Fibroblast of mammary gland (primary cell): ENCODE measurements at places on chromosomes 3 and 15.

- no peak for DNase-seq
Observed at GRCh38 chr3:81217101-81217500, 544.3 kb downstream of the GBE1 start.

GRCh38 chr3:24722087-24722486, 227.4 kb upstream of the THRB start:
- DNase-seq: no peak

DNA sequence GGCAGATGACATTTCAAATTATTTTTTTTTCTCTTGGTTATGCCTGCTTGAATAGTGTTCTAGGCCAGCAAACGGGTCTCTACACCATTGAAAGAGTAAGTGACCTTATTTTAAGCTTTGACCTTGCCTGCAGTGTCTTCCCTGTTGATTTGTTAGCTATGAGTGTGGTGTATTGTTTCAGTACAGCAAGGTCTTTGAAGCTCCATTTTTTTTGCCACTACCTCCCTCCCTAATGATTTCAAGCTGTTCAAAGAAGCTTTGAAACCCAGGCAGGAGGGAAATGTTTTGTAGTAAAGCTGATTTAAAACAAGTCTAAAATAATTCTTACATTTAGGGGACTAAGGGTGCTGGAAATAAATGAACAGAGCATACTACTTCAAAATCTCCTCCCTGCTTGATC, 1249.8 kb downstream of the ROBO1 start:
- no peak for DNase-seq

GRCh38 chr15:70046679-70047369, 50.9 kb downstream of the TLE3 start:
- peak; percentile 28 for DNase-seq

GRCh38 chr3:99866261-99866761, 48.6 kb downstream of the CMSS1 start:
- DNase-seq: peak; percentile 89

GRCh38 chr3:61684386-61684785, 123.0 kb downstream of the PTPRG start:
- DNase-seq: peak; percentile 10

DNA sequence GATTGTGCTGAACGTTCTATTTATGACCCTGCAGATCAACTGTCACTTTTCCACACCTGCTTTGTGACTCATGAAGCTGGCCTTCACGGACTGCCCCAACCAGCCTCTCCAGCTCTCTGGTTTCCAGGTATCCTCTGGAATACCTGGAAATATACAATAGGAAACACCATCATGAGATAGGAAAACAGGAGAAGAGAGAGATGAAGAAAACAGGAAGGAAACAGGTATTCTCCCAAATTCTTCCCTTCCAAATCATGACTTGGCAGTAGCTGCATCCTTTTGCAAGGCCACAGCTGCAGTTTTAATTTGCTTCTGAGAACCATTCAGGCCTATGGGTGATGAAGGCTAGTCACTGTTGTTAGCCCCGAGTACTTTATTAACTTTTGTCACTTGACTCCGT, 909.1 kb downstream of the EPHA3 start:
- DNase-seq: peak; percentile 12

DNA sequence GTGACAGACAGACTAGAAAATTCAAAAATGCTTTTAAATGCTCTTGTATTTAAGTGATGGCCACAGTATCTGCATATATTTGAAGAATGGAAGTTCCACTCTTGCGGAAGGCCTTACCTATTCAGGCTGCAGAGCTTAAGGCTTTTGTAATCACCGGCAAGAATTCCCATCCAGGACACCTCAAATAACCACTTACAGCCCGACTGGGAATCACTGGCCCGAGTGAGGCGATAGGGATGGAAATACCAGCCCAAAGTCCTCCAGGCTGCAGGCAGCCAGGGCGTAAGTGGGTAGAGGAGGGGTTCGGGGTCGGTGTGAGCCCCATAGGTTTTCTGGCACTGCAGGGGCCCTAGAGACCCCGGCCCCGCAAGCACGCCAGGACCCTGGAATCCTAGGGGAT, 9.5 kb downstream of the CMTM7 start:
- DNase-seq: no peak

GRCh38 chr3:193662757-193663322, 69.8 kb downstream of the OPA1 start:
- no peak for DNase-seq

DNA sequence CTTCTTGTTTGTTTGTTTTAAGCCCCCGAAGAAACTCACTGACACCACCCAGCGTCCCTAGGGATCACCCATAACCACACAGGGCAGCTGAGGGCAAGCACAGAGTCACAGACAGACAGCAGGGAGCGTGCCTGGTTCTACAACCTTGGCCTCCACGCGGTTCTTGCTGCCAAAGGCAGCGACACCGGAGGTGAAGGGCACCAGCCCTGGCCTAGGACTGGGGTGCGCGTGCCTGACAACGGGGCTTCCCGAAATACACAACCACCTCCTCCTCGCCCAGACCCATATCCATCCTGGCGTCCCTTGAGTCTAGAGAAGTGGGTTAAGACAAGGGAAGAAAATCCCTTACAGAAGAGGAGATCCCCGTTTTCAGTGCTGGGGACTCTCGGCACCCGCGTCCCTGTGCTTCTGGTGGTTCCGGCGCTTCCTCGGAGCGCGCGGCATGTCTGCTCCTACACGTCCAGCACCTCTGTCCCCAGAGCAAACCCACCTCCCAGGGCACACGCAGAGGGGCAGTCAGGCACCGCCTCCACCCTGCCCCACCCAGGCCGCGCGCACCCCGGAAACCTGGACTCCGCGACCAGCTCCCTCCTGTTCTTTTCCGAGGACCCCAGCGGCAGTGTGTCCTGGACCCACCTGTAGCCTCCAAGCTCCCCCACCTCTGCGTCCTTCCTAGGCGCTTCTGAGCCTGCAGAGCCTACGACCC, 911 bp downstream of the RFTN1 start:
- no peak for DNase-seq

DNA sequence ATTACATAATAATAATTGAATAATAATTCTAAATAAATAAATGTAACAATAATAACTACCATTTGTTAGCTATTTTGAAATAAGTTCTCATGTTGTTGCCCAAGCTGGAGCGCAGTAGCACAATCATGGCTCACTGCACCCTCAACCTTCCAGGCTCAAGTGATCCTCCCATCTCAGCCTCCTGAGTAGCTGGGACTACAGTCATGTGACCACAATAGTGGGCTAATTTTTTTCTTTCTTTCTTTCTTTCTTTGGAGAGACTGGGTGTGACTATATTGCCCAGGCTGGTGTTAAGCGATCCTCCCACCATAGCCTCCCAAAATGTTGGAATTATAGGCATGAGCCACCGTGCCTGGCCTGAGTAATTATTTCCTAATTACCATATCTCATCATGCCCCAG, 30.9 kb upstream of the KCNMB3 start:
- no peak for DNase-seq

GRCh38 chr3:176522436-176522835, 674.8 kb downstream of the TBL1XR1 start:
- DNase-seq: no peak

DNA sequence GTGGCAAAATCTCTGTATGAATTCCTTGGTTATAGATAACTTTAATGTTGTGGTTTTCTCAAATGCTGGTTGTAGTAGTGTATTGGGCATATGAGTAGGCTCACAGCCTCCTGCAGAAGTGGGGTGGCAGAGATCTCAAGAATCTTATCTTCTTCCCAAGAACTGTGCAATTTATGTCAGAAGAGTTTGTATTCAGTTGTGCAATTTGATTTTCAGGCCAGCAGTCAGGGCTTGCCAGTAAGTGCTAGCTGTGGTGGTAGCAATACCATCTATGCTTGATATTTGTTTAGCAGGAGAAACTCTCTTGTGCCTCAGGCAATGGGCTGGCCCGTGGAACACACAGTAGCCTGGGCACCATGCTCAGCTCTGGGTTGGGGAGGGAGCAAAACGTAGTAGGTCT, 58.4 kb upstream of the GOLIM4 start:
- DNase-seq: no peak

DNA sequence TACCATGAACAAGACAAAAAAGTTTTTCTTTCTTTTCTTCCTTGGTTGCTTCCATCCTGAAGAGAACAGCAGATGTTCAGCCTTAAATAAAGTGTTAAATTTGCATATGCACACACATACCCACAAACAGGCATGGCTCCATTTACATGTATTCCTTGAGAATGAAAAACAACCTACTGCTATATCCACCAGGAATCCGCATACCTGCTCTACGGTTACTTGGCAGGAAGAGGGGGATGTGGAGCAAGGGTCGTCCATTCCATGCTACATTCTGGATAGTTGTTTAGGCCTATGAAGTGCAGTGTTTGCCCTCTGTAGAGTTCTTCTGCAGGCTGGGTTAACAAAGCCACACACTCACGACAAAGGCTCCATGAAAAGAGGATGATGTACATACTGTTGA, 322.8 kb downstream of the KCNH8 start:
- DNase-seq: no peak

DNA sequence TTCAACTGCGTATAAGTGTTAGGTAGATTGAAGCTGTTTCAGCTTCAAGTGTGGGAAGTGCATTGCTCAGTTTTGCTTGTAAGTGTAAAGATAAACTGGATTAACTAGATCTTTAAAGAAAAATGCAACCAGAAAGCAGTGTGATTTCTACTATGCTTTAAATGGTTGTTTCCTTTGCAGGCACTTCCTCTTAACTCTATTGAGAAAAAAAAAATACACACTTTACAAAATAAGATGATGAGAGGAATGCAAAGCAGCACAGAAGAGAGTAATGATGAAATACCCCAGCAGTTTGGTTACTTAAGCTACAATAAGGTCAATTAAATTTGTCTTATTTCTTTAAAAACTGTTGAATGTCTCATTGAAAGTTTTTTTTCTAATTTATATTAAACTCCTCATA, 40.8 kb downstream of the DPH6 start:
- no peak for DNase-seq

- DNase-seq: peak; percentile 71
Observed at GRCh38 chr15:66851311-66852063, 149.5 kb downstream of the SMAD6 start.

DNA sequence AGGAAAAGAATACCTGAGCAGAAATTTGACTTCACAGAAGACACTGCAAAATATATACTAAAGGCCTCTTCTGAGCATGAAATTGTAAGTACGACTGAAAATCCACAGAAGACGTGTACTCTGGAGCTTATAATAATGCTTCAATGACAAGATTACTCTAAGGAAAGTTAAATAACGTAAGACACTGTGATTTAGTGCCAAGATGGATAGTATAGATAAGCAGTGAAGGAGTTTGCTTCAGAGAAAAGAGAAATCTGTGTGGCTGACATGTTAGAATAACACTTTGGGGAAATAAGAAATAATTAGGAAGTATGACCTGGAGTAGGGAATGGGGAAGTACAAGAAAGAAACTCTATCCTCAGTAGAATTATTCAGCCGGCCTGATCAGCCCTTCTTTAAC, 28.9 kb downstream of the ALDH1A2 start:
- no peak for DNase-seq

- no peak for DNase-seq
Observed at GRCh38 chr15:90881181-90881977, 2.9 kb upstream of the FES start.

DNA sequence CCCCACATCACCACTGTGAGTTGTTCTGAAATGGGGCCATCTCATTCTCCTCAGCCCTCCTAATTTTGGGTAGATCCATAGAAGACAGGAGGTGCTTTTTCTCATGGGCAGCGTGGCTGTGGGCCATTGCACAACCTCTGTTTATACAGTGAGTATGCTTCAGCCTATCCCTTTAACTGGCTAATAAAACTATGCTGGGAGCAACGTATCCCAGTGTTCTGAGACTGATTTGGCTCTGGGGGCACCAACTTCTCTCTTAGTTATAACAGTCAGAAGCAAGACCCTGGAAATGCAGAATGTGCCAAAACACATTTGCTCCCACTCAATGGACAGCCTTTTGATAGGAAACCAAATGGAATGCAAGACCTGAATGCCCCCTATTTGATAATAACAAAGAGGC, 97.1 kb upstream of the ICE2 start:
- DNase-seq: peak; percentile 58

DNA sequence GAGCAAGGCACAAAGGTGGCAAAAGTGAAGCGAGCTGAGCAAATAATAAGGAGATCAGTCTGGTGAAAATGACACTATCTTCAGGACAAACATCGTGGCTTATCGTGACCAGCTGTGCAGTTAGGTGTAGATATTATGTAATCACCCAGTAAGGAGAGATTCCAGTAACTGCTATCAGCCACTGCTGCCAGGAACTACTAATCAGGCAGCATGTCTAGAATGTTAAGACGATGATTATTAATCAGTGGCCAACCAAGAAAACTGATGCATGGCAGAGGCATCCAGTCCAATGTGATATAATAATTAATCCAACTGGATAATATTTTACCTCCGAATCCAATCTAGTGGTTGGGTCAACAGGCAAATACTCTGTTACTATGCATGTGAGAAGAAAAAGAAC, 252.7 kb upstream of the ZPLD1 start:
- no peak for DNase-seq

GRCh38 chr3:150763841-150764483, 993 bp upstream of the SIAH2 start:
- DNase-seq: peak; percentile 51

DNA sequence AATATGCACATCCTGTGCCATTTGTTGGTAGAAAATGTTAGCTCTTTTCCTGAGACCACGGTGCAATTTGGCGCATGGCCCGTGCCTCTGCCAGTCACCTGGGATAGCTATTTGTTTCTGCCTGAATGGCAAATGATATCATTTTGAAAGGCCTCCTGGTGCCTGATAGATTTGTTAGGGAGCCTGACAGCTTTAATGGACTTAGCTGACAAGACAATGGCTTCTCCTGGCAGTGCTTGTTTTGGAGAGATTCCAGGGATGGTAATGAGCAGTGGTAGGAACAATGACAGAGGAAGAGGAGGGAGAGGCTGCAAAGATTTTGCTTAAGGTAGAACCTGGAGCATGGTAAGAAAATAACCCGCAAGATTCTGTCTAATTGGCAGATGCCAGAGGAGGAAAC, 268.5 kb downstream of the CLSTN2 start:
- no peak for DNase-seq

DNA sequence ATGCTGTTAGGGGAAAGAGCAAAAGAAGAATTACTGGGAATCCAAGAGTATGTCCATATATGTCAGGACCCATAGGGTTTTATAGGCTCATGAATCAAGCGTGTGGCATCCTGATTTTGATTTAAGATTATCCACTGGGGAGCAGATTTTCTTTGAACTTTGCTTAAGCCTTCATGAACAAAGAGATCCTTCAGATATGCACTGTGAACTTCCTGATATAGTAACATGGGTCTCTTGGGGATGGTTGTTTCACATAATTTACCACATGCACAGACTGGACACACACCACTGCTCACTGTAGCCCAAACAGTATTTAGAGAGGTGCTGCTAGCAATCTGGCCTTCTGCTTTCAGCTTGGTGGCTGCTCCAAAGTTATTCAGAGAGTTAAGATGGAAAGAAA, 200.9 kb upstream of the ZPLD1 start:
- no peak for DNase-seq
